ENCODE measurements at places on chromosomes 4 and X.

GRCh38 chrX:23902419-23902818, 5.3 kb downstream of the APOO start:
- DNase-seq, result peak; percentile 72

DNA sequence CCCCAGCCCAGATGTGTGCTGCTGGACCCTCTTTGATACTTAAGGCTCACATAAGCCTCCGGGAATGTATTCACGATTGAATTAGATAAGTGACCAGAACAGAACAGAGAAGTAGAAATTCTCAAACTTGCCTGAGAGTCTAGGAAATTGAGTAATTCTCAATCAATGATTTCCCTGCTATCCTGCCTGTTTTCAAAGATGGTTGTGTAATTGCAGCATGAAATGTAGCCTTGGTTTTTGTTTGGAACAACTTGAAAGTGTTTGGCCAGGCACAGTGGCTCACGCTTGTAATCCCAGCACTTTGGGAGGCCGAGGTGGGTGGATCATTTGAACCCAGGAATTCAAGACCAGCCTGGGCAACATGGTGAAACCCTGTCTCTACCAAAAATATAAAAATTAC, 41.2 kb downstream of the TNIP2 start:
- DNase-seq, result no peak

- no peak for DNase-seq
These were observed 27.0 kb downstream of the BLOC1S4 start for GRCh38 chr4:6742989-6743388.

DNA sequence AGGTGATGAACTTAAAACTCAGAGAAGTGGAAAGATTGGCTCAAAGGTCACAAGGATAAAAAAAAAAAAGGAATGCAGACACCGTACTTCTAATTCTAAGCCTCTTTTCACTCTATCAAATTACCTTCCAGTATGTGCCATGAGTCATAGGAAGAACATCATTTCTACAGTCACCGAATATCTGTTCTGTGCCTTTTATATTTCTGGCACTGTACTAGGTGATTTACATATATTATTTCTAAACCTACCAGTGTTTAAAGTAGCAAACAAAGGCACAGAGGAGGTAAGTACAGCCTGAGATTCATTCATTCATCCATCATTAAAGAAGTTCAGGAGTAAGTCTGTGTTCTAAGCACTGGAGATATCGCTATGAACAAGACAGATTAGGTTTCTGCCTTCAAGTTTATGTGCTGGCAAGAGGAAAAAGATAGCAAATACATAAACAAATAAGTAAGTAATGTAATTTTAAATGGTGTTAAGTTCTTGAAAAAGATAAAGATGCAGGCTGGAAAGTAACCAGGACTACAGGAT, 65.3 kb downstream of the PALLD start:
- no peak for DNase-seq

GRCh38 chr4:175806727-175807126, 5.3 kb downstream of the GPM6A start:
- DNase-seq, result peak; percentile 76

DNA sequence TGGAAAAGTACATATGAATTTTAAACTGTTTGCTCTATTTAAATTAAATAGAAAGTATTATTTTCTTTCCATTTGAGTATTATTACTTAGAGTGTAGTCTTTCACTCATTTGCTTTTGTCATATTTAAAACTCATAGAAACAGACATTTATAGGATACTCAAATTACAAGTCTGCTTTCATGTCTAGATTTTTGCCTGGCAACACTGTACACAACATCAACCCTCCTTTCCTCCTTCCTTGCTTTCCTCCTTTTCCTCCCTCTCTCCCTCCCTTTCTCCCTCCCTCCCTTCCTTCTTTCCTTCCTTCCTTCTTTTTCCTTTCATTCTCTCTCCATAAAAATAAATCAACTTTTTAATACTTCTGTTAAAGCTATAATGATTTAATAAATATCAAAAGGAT, 2361.2 kb downstream of the ARAP2 start:
- DNase-seq, result no peak

DNA sequence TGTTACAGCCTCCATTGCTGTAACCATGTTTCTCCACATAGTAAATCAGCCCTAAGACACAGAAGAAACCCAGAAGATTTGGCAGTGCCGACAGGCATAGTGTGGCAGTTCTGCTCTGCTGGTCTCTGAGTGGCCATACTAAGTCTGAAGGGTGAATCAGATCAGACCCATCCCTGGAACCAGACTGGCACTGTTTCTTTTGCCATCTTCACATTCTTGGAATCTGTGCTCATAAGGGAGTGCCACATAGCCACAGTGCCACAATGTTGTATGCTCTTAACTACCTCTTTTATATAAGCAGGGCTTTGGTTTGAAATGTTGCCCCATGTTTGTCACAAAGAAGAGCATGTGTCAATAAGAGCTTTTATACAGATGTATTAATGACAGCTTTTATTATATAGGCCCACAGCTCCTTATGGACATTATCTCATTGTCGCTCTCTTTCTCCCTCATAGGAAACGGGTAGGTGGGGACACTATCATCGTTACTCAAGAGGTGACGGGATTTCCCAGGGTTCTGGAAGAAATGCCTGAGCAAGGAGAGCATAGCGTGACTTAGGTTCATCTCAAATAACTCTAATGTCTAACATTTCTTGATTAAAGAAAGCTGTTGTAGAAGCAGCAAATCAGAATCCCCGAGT, 128.2 kb downstream of the CBR4 start:
- no peak for DNase-seq

DNA sequence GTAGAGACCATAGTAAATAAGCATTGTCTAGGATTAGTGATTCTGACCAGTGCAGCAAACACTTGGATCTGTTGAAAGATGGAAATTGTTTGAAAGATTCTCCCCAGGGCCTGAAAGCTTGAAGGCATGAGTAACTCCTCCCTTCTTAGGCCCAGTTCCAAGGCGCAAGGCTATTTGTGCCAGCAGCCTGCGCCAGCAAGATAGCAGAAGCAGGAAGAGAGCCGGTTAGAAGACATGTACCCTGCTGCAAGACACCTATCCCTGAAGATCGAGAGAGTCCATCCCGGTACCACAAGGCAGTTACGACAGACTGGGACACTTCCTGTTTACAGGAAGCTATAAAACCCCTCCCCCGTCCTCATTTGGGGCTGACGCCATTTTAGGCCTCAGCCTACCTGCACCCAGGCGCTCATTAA, 72.4 kb upstream of the JADE1 start:
- DNase-seq, result no peak
